Uterine smooth muscle cell (primary cell): ENCODE measurements at places on chromosomes 7 and 10. TPM values are rescaled to one million over a fixed set of nuclear protein-coding genes. Genes with fewer than 3 reads are reported as not detected.

PRF1 gene
- not detected in 2 replicates for total RNA-seq

ADAM22 gene
- 0.75 and 0.89 TPM in 2 replicates for total RNA-seq

AGBL3 gene
- total RNA-seq = 0.89 and 1.00 TPM in 2 replicates

TAS2R41 gene
- total RNA-seq = not detected in 2 replicates

PVRIG gene
- not detected in 2 replicates for total RNA-seq

CYP3A4 gene
- total RNA-seq = not detected in 2 replicates

CHN2 gene
- 0.44 and 0.87 TPM in 2 replicates for total RNA-seq

RAPGEF5 gene
- total RNA-seq = 0.75 and 1.1 TPM in 2 replicates

ERVW-1 gene
- total RNA-seq = not detected in 2 replicates

DOCK1 gene
- total RNA-seq = 72.8 and 85.2 TPM in 2 replicates

SLC13A1 gene
- not detected in 2 replicates for total RNA-seq

NANOS1 gene
- under 0.01 and 0.37 TPM in 2 replicates for total RNA-seq

PNLIPRP1 gene
- not detected in 2 replicates for total RNA-seq

CPA4 gene
- 0.77 and 8.2 TPM in 2 replicates for total RNA-seq

TMEM236 gene
- total RNA-seq = 0.11 and 0.12 TPM in 2 replicates

NPC1L1 gene
- total RNA-seq = under 0.01 and 0.12 TPM in 2 replicates

VPS50 gene
- 39.1 and 46.5 TPM in 2 replicates for total RNA-seq

RBM20 gene
- under 0.01 TPM in 2 replicates for total RNA-seq

C7orf57 gene
- 0.11 TPM in 1 of 2 replicates, not detected in the other for total RNA-seq

DEPP1 gene
- 0.44 and 2.0 TPM in 2 replicates for total RNA-seq

CUBN gene
- total RNA-seq = 0.87 and 1.5 TPM in 2 replicates

EVX1 gene
- total RNA-seq = under 0.01 TPM in 1 of 2 replicates, not detected in the other

SMKR1 gene
- total RNA-seq = 0.25 and 0.44 TPM in 2 replicates

MYL10 gene
- not detected in 2 replicates for total RNA-seq

ATOH7 gene
- total RNA-seq = not detected in 2 replicates

FXYD4 gene
- total RNA-seq = not detected in 2 replicates

MNX1 gene
- total RNA-seq = not detected in 2 replicates

GHRHR gene
- total RNA-seq = not detected in 2 replicates

ITGB8 gene
- 3.7 and 3.8 TPM in 2 replicates for total RNA-seq

PSMA2 gene
- total RNA-seq = 83.2 and 152 TPM in 2 replicates

FGFBP3 gene
- 0.66 and 0.75 TPM in 2 replicates for total RNA-seq

IGFBP3 gene
- total RNA-seq = 11.0 and 33.4 TPM in 2 replicates

PPP1R9A gene
- total RNA-seq = 1.9 and 2.6 TPM in 2 replicates

ADAMTS14 gene
- 4.0 and 4.8 TPM in 2 replicates for total RNA-seq

VTI1A gene
- total RNA-seq = 43.4 and 45.6 TPM in 2 replicates

TEX47 gene
- not detected in 2 replicates for total RNA-seq

CHST15 gene
- 4.6 and 6.5 TPM in 2 replicates for total RNA-seq

GIMAP1 gene
- total RNA-seq = under 0.01 and 0.12 TPM in 2 replicates

MRPL32 gene
- total RNA-seq = 48.9 and 53.5 TPM in 2 replicates

STN1 gene
- 23.0 and 41.2 TPM in 2 replicates for total RNA-seq

H2BK1 gene
- total RNA-seq = not detected in 2 replicates

JAKMIP3 gene
- total RNA-seq = 0.11 and 0.25 TPM in 2 replicates

NPFFR1 gene
- not detected in 2 replicates for total RNA-seq

ACSM6 gene
- not detected in 2 replicates for total RNA-seq

MMD2 gene
- total RNA-seq = not detected in 2 replicates

CPVL gene
- total RNA-seq = 1.1 and 1.4 TPM in 2 replicates

SCIN gene
- under 0.01 and 0.25 TPM in 2 replicates for total RNA-seq

LRRC61 gene
- total RNA-seq = 1.9 and 2.2 TPM in 2 replicates

PTPRE gene
- total RNA-seq = 0.22 and 1.5 TPM in 2 replicates

EGR2 gene
- total RNA-seq = 0.22 and 1.6 TPM in 2 replicates
